ENCODE measurements at places on chromosomes 4 and X. TPM values are rescaled to one million over a fixed set of nuclear protein-coding genes. Genes with fewer than 3 reads are reported as not detected.
A peak's percentile ranks its signal among the peaks of the same experiment; 100 is the strongest.

STS gene
- 34.9 TPM for total RNA-seq

DNA sequence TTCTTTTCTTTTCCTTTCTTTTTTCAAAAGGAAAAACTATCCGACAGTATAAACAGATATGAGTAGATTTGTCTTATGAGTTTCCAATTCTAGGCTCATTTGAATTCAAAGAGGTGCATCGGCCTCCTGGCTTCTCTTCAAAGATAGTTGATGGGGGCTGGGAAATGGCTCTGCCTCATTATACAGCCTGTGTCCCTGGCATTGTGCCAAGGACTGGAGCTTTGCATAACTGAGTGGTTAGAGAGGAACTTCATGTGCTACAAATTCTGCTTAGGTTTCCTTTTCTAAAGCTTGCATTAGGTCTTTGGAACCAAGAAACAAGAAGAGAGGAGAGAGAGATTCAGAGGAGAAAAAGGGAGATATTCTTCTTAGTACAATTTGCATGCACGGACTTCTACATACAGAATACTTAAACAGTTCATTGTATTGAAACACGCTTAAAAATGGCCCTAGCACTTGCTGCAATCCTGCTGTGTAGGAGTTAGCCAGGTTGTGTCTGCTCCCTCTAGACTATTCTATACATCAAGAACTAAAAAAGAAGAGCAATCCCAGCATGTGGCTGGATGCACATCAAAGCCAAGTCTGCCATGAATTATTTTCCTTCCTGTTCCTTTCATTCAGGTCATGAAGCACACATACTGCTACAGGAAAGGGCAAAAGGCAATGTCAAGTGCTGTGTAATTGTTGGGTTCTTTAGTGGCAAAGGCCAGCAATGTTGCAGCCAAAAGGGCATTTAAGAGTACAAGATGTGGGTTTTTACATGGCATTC lies 70.9 kb downstream of the INTS12 start:
- peak; percentile 85 for DNase-seq

GRCh38 chr4:109410776-109411175 lies 22.8 kb upstream of the SEC24B start:
- no peak for DNase-seq

DNA sequence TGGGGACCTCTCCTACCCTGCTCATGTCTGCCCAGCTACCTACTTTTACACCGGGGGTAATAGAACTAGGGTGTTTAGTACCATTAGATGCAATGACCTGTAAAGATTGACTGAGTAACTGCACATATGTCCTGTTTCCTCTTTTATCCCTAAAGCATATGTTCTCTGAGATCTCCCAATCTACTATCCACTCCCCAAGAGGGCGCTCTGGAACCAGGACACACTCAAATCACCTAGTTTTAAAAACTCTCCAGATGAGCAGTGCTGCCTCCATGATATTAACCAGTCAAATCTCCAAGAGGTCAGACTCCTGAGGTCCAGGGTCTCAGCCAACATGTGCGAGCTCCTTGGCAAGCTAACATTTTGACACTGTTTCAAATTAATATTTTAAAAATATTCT lies 87.0 kb upstream of the TSPAN5 start:
- no peak for DNase-seq

HPGDS gene
- 3.3 TPM for total RNA-seq

DNA sequence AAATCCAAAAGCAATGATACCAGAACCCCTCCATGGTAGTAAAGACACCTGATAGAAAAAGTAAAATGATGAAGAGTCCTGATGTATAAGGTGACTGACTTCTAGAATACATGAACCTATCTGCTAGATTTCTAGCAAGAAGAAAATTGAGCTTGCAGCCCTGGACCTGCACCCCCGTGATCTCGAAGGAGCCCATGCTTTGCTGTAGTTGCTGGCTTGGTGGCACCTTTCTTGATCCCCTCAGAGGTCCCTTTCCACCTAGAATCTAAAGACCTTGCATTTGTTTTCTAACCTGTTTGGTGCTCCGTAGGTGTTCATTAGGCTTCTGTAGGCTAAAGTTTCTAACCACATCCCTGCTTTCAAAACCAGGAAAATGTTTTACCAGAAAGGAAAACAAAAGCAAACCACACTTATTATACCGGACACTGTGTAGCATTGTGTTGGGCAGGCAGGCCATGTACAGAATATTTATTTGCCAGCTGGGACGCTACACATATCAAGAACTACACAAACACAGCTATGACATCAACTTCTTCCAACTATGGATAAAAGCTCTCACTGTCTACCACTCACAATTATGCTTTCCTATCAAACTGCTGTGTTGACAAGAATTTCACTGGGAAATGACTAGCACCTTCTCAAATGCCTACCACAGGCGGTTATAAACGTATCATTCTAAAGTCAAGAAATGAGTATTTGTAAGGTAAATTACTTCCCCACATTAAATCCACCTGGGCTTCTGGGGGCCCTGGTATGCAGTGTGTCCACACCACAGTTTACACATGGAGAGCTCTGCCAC lies 316.2 kb downstream of the UNC5C start:
- no peak for DNase-seq

GAGE12J gene
- total RNA-seq: not detected

DNA sequence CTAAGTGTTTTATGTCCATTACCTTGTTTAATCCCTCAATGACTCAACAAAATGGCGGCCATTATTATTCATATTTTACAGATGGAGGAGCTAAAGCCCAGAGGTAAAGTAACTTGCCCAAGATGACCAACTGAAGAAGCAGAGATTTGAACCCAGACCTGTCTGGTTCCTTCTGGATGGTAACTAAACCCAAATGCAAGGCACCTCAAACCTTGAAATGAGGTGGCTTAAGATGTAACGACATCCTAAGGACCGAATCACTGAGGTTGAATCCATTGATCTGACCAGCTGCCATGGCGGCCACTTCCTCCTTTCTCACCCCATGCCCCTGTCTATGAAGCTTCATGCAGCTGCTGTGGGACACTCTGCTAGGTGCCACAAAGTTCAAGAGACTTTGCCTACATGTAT lies 932 bp downstream of the TLR10 start:
- no peak for DNase-seq

SAT1 gene
- 499 TPM for total RNA-seq

GPR119 gene
- 0.78 TPM for total RNA-seq

- no peak for DNase-seq
These were observed 2.2 kb downstream of the EMD start for GRCh38 chrX:154381271-154381670.

- no peak for DNase-seq
These were observed 71.3 kb upstream of the STS start for GRCh38 chrX:7076245-7076661.

ANAPC4 gene
- total RNA-seq: 30.3 TPM

GRCh38 chr4:121728066-121728465 lies 31.3 kb upstream of the ANXA5 start:
- no peak for DNase-seq

DNA sequence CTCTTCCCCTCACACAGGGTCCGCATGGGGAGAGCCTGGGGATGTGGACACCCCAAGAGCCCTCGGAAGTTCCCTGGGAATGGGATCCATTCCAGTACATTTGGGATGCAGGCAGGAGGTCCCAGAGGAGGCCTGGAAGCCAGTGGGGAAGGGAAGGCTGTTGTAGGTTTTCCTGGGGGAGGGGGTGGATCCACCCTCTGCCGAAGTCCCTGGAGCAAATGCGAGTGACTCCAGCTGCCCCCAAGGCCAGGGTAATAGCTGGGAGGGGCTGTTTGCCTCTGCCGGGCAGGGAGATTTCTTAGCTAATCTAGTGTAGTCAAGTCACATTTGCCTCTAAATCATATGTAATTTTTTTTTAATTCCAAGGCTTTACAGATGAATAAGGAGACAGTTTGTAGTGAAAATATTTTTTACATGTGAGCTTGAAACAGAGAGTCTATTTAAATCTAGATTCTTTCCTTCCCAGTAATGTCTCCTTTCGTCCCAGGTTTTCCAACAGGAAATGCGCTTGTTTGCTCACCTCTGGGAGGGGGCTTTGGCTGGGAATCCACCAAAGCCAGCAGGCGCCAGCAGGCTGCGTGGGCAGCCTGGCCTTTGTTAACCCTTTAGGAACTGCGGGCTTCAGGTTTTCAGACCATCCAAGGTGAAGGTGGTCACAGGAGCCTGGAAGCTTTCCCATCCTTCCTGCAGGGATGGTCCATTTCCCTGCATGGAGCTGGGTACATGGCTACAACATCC lies 26.8 kb downstream of the SH3TC1 start:
- no peak for DNase-seq

DNA sequence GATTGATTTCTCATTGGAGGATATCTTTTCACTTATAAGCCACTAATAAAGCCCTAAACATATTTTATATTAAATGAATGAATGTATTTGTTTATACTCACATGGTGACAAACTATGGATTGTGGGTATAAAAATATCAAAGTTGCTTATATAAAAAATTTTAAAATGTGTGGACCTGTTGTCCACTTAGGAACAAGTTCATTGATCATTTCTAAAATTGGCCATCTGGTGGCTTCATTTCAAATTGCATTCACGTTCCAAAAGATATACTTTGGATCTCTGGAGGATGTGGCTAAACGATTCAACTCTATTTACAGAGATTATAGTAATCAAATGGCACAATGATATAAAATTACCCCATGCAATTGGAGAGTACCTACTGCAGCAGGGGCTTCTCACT lies 32.5 kb downstream of the FSTL5 start:
- no peak for DNase-seq

ANXA10 gene
- total RNA-seq: 0.67 TPM

DNA sequence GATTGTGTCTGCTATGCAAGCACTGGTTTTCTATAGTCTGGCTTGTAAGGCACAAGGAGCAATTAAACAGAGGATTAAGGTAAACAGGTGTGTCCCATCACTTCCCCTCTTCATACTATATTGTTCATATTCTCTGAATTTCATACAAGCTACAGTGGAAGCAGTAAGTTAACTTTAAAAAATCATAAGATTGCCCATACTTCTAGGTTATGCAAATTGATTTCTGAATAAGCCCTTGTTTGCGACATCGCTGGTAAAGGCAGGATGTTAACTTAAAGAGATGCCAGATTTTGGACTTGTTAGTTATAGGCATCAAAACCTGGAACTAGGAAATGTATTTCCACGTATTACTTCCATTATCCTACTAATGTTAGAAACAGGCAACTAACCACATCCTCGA lies 1.0 kb upstream of the TMEM131L start:
- DNase-seq: no peak

- DNase-seq: no peak
These were observed 57.2 kb downstream of the FRMPD3 start for GRCh38 chrX:107506596-107507031.

SPATA4 gene
- total RNA-seq: not detected

GRCh38 chr4:35503435-35503834 lies 740.9 kb downstream of the ARAP2 start:
- no peak for DNase-seq

XPNPEP2 gene
- 22.6 TPM for total RNA-seq

- no peak for DNase-seq
These were observed 21.1 kb upstream of the TRIM2 start for GRCh38 chr4:153183146-153183545.

GRCh38 chr4:117987464-117987863 lies 46.8 kb upstream of the NDST3 start:
- no peak for DNase-seq

- no peak for DNase-seq
These were observed 147.9 kb downstream of the LRBA start for GRCh38 chr4:150867148-150867547.

DNA sequence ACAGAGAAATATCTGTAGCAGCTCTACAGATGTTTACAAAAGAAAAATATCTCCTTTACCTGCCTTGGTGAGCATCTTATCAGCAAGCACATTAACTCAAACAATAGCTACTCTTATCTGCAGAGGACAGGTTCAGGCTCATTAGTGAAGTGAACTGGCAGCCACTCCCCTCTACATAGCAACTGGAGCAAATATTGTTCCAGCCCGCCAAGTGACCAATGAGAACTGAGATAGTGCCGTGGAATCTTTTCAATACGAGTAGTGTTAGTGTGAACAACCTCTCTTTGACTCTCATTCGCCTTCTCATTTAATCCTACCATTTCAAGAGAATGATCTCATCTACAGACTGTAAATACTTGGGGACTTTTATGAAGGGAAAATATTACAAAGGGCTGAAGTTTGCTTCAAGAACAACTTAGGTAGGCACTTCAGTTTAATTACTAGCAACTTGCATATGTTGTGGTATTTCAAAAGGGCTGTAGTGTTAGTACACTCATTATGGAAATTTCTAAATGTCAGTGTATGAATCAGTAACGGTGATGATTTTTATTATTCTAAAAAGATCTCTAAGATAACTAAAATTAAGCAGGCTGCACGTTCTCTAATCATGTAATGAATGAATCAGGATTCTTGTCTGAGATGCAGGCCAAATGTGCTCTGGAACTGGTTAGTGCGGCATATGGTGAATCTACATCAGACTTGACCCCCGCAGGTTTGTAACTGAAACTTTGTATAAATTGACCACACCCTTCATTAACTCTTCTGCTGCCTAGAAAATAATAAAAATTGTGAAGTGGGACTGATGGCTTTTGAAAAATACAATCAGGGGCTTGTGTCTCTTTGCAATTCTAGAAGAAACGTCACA lies 72.4 kb downstream of the PALLD start:
- peak; percentile 22 for DNase-seq

- no peak for DNase-seq
These were observed 1549.3 kb upstream of the ADGRL3 start for GRCh38 chr4:59650861-59651260.

DNA sequence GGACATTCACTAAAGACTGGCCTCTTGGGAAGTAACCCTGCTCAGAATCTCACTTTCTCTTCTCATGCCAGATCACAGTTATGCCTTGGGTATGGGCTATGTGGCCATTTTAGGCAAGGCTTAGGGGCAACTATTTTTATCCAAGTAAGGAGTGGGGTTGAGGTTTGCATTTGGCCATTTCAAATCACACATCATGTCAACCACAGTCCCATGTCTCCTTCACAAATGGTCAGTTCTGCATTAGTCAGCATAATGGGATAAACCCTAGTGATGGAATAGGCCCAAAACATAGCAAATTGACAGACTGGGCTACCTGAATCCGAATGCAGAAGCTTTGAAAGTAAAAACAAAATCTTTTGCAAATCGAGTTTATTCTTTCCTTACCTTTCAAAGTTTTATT lies 827 bp upstream of the RTL3 start:
- DNase-seq: no peak

- no peak for DNase-seq
These were observed 152.6 kb downstream of the VCX3A start for GRCh38 chrX:6382284-6382683.

- no peak for DNase-seq
These were observed 279.6 kb downstream of the PDGFC start for GRCh38 chr4:156692016-156692415.

TMEM154 gene
- total RNA-seq: 5.4 TPM

DNA sequence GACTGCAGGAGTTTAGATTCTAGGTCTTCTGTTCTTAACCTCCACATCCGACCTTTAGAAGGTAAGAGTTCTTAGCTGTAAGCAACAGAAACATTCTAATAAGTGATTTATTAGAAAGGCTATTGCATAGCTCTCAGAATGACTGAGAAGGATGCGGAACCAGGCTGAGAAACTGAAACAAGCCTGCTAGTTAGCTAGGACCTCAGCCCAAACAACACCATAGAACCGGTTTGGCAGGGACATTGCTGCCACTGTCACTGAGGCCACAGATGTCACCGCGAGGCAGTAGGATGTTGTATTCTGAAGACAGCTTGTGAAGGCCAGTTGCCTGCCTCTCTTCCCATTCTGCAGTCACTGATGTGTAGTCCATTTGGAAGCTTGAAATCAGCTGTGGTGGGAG lies 160.0 kb upstream of the ARX start:
- no peak for DNase-seq

- no peak for DNase-seq
These were observed 13.4 kb upstream of the COL25A1 start for GRCh38 chr4:109315818-109316217.

CCNA2 gene
- total RNA-seq: 10.0 TPM
